Endodermal cell (in vitro differentiated cells): ENCODE measurements at places on chromosomes 4 and X.

GRCh38 chrX:103614999-103615398 lies 7.2 kb downstream of the TCEAL3 start:
- DNase-seq = no peak

DNA sequence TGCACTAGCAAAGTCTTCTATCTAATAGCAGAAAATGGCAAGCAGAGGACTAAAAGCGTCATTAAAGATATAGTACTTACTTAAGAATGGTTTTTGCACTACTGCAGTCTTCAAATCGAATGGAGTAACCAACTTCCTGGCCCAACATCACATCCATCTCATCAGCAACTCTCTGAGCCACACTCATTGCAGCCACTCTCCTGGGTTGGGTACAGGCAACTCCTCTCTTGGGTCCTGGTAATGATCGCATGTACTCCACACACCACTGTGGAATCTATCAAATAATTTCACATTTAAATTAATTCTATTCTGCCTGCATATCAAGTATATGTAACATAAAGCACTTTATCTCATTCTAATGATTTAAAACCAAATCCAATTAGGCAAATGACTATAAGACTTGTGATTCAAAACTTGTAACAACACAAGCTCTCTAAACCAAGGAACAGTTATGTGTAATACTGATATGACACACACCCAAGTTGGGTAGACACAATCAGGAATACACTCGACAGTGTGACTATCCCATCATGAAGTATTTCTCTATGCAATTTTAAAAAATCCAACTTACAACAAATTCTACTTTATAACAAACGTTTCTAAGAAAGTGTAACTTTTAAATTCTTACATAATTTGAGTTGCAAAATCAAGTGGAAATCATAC lies 13.6 kb downstream of the DHX15 start:
- DNase-seq = no peak

GRCh38 chr4:122622400-122622799 lies 1.5 kb upstream of the IL21 start:
- no peak for DNase-seq

DNA sequence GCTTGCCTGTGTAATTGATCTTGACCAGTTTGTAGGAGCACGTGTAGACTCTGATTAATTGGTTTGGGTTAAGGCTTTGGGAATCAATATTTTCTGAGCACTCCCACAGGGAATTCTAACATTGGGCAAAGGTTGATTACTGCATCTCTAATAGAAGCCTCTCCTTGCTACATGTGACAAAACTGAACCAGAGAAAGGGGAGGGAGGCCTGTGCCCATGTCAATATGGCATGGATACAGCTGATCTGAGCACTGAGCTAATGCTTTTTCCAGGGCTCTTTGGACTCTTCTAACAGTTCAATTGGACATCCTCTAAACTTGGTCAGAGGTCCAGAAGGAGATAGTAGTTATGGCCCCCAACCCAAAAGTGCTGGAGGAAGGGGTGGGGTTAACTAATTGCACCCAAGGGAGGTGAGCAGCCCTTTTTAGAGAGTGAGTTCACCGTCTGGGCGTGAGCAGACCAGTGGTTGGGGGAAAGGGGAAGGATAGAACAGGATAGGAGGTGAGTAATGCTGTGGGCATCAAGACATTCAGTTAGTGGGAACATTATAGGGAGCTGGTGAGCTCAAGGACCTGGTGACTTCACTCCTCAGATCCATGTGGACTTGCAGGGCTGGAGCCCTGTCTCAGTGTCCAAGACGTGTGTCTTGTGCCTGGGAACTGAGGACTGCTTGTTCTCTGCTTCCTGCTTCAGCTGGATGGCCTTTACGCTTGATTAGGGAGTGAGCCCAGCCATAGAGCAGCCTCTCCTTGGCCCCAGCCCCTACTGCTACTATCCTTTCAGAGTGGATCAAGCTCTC lies 22.8 kb downstream of the MSN start:
- no peak for DNase-seq
